ENCODE measurements at places on chromosomes 11 and 22. TPM values are rescaled to one million over a fixed set of nuclear protein-coding genes. Genes with fewer than 3 reads are reported as not detected.

Gene CRY2
- total RNA-seq = 18.5 TPM

Gene OR4C5
- not detected for total RNA-seq

Gene CSNK2A3
- total RNA-seq = 0.64 TPM

Gene IL18
- 63.4 TPM for total RNA-seq

Gene KMT5B
- total RNA-seq = 42.6 TPM

Gene TMA7B
- 0.20 TPM for total RNA-seq

Gene CHRNA10
- total RNA-seq = 2.4 TPM

Gene COA4
- total RNA-seq = 111 TPM

Gene PRSS23
- total RNA-seq = 46.4 TPM

Gene PANX3
- total RNA-seq = not detected

DNA sequence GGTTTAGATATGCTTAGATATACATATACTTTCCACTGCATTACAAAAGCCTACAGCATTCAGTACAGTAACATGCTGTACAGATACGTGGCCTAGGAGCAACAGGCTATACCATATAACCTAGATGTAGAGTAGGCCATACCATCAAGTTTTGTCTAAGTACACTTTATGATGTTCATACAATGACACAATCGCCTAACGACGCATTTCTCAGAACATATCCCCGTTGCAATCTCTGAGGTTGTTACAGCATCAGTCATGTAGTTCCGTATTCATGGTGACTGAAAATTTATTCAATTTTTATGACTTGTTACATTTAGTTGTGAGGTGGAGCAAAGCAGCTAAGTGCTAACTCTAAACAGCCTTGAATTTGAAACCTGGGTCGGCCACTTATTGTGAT, 6.7 kb downstream of the ZBTB44 start:
- no peak for DNase-seq

DNA sequence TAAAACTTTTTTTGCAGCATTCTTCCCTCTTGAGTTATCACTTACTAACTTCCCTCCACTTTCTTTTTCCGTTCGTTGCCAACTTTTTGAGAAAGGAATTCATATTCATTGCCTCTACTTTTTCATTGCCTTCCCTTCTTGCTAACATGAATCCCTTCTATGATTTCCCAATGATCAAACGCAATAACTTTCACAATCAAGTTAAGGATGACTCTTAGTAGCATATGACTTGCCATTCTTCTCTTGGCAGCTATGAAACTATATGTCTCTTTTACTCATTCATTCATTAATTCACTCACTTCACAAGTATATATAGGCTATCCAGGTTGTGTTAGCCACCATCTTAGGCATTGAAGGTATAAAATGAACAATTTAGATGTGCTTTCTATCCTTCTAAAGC, 16.6 kb upstream of the ARHGAP20 start:
- DNase-seq = no peak

DNA sequence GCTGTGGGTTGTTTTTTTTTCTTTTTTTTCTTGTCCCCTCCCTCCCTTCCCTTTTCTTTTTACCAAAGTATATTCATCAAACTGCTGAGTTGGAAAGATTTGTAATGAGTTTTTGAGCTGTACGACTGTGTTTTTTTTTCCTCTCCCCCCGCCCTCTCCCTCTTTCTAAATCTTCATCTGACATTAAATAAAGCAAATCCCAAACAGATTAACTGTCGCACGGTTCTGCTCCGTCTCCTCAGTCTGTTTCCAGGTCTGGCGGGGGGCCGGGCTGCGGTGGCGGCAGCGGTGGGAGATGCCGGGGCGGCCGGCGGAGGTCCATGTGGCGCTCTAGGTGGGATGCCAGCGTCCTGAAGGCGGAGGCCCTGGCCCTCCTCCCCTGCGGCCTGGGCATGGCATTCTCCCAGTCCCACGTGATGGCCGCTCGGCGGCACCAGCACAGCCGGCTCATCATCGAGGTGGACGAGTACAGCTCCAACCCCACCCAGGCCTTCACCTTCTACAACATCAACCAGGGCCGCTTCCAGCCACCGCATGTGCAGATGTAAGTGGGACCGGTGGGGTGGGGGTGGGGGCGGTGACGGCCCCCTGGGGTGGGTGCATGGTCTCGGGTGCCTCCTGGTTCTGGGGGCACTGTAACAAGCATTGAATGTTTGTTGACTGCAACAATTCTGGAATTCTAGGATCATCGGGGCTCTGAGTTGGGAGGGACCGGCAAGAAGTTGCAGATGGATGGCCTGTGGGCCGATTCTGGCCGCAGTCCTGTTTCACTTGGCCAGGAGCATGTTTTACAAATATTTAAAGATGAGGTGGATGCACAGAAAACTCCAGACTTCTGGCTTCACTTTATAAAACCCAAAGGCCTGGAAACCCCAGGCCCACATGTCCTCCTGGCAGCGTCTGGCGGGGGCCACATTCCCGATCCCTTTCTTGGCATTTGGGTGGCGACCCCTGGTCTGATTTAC, 13.1 kb downstream of the MPPED1 start:
- no peak for DNase-seq

- peak; percentile 84 for DNase-seq
These were observed 68.2 kb downstream of the USP35 start for GRCh38 chr11:78256962-78257361.

DNA sequence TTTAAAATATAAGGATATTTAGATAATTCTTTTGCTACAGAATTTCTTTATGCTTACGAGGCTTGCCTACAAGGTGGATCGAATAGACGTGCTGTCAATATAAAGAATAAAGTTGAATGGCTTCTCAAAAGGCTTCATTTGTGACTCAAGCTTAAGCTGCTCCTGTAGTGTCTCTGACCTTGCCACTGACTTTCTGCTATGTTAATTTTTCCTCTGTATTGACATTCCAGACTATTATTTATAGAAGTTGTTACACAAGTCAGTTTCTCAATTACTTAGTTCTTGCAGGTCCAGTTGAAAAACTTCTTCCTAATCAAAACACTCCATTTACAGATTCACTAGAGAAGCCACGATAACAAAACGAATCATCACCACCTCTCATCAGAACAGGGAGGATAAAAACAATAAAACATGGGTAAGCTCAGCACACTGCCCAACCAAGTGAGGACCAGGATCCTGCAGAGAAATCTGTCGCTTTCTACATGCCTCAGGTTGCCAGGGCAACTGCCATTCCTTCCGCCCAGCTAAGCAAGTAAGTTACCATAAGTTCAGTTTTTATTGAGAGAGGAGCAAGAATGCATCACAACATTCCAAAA, 39.0 kb upstream of the CHKA start:
- no peak for DNase-seq

DNA sequence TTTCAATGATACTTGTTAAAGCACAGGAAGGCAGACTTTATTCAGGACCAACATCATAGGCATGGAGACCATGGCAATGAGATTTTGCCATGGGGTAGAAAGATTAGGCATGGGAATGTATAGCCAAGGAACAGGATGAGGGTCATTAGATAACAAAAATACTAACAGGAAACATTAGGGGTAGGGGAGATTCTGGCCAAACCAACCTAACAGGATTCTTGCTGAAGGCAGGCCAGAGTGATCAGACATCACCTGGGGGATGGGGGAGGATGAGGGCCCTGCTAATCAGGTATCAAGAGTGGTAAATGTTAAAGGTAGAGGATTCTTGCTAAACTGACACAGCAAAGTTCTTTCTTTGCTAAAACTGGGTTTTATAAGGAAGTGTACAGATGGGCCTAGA, 481.8 kb downstream of the ETS1 start:
- DNase-seq = no peak

DNA sequence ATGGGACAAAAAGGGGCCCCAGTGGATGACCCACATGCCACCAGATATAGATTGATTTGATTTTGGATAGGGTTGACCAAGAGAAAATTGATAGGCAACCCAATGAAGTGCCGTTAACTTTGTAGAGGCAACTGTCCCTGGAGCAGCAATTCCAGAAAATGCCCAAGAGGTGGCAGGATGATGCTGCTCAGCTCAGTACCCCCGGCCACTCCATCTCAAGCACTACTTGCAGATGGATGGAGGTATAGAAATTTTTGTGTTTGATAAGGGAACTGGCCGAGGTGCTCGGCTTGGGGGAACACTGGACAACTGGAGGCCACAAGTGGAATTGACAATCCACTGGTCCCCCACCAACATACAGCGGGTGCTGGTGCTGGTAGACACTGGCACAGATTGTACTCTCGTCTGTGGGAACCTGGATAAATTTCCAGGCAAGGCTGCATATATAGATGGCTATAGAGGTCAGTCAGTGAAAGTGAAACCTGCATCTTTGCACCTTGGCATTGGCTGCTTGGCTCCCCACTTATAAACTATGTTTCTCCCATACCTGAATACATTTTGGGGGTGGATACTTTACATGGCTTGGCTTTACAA, 86.3 kb downstream of the CCDC83 start:
- peak; percentile 39 for DNase-seq

DNA sequence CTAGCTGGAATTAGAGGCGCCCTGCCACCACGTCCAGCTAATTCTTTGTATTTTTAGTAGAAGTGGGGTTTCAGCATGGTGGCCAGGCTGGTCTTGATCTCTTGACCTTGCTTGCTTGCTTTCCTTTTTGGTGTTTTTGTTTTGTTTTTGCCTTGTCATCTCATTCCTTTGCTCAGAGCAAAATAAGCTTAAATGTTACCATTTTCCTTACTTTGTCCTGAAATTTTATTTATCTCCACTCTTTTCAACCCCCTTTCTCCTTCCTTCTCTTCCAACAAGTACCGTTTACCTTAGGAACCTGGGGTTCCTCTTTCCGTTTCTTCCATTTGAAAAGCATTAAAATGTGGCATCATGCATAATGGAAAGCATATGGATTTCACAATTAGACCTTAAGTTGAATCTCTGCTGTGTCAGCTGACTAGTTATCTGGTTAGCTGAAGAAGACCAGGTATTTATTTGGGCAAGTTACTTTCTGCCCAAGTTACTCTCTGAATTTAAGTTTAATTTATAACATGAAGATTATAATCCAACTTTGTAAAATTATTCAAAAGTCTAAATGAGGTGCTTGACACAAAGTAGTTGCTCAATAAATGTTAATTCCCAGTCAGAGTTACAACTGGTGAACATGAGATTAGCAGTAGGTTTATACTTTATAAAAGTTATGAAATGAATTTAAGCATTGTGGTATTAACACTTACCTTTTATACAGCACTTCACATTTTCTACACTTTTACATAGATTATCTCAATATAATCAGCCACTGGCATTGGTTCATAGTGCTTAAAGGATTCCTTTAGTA, 69.7 kb downstream of the PRMT3 start:
- DNase-seq = no peak

Data from colonic mucosa (tissue), 4 donors.